Iris pigment epithelial cell (primary cell): ENCODE measurements at places on chromosomes 16 and 17.

GRCh38 chr17:6568184-6568758 lies 11.9 kb upstream of the PITPNM3 start:
- DNase-seq, result no peak

DNA sequence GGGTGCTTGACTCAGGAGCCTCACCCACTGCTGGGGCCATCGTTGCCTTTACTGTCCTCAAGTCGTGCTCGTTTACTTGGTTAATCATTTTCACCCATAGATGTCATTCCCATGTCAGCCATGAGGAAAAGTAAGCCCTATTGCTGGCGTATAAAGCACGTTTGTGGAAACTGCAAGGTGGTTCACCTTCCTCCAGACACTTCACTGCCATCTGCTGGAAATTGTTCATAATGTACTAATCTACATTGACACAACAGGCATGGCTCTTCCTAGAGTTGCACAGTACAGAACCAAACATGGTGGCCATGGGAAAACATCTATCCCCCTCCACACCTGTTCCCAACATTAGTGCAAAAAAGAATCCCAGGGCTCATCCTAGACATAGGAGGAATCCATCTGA lies 116.6 kb downstream of the ZNF18 start:
- DNase-seq, result peak; percentile 2

DNA sequence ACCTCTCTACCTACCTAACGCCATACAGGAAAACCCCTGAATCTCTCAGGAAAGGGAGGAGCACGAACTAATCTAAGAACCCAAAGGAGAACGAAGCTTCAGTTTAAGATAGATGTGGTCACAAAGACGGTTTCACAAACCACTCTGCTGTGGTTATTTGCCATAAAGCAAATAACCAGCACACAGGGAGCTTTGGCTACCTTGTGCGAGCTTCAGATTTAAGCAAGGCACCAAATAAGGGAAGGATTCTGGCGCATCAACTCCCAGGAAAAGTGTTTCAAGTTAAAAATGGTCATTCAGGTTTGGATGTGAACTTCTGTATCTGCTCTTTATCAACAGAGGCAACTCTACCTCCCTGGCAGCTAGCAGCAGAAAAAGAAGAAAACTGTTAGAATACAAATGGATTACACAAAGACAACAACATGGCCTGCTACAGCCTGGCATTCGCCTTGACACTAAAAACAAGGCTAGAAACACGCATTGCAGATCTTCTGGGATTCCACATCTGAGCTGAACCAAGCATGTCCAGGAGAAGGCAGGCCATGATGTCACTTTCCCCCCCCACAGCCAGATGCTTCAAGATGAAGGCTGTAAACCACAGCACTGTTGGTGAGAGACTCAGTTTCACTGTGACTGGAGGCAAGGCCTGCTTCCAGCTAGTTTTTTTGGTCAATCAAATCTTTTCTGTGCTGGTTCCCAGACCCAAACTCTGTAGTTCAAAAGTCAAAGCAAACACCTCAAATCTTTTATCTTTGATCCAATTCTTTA lies 43.6 kb downstream of the SMG6 start:
- DNase-seq, result peak; percentile 87

DNA sequence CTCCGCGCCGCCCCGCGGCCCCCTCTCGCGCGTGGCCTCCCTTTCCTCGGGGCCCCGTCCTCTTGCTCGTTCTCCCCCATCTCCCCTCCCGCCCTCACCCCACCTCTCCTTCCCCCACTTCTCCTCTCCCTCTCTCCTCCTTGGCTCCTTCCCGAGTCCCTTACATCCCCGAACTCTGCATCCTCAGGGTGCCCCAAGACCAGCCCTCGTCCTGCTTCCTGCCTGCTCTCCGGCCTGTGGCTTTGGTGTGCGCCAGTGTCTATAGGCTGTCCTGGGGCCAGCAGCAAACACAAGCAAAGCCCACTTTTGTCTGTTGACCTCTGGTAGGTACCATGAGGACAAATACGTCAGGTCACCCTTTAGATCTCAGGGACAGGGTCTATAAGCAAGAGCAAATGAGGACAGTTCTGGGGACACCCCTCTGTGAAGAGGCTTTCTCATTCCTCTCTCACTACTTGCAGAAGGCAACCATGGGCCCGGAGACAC lies 284 bp upstream of the COPZ2 start:
- DNase-seq, result no peak

DNA sequence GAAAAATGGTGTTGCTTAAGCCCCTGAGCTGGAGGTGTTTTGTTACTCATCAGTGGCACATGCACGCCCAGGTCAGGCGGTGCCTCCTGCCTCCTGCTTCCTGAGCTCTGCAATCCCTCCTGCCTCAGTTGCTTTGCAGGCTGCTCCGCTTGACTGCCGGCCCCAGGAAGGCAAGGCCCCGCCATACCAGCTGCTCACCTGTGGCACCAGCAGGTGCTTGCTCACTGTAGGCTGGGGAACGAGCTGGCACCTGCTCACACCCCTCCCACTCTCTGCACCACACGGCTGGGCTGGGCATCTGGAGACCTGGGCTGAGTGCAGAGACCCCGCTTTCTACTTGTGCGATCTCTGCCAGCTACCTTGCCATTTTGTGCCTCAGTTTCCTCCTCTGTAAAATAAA lies 200.2 kb downstream of the RBFOX3 start:
- no peak for DNase-seq

GRCh38 chr16:49635009-49635350 lies 220.9 kb downstream of the ZNF423 start:
- DNase-seq, result no peak

DNA sequence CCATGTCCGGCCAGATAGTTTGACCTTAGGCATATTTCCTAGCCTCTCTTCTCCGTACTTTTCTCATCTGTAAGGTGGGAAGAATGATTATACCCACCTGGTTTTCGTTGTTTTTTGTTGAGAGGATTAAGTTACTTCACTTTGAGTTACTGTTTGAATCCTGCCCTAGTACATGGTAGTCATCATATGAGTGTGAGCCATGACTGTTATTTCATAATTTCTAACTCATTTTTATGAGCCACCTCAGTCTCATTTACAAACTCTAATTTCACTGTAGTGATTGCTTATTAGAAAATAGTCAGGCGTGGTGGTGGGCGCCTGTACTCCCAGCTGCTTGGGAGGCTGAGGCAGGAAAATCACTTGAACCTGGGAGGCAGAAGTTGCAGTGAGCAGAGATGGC lies 45.1 kb downstream of the YPEL2 start:
- DNase-seq, result no peak

GRCh38 chr17:39623356-39623950 lies 3.3 kb upstream of the PPP1R1B start:
- DNase-seq, result peak; percentile 37

DNA sequence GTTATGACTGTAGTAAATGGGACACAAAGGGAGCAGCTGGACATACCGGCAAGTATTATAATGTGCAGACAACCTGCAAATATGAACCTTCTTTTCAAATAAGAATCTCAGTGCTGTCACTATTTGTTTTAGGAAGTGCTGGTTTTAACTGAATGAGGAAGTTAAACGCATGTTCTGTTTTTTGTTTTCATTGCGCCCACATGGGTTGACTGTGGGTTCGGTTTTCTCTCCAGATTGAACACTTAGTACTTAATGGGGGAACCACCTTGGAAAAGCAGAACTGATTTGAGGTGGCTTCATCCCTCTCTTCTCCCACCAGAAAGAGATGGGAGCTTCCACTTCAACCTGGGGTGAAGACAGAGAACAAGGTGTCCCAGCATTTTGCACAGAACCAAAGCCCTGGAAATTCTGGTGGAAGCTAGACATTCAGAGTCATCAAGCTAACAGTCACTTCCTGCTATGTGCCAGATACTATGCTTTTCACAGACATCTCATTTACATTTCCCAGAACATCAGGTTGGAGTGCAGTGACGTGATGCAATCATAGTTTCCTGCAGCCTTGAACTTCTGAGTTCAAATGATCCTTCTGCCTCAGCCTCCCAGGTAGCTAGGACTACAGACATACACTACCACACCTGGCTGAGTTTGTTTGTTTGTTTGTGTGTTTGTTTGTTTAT lies 149.8 kb downstream of the CDH13 start:
- peak; percentile 52 for DNase-seq
